Aorta (tissue), 5 donors: ENCODE measurements at places on chromosomes 16 and 17. TPM values are rescaled to one million over a fixed set of nuclear protein-coding genes. Genes with fewer than 3 reads are reported as not detected.

The NT5C gene
- 24.7 TPM for total RNA-seq

The DNAH9 gene
- 0.18 TPM for total RNA-seq

DNA sequence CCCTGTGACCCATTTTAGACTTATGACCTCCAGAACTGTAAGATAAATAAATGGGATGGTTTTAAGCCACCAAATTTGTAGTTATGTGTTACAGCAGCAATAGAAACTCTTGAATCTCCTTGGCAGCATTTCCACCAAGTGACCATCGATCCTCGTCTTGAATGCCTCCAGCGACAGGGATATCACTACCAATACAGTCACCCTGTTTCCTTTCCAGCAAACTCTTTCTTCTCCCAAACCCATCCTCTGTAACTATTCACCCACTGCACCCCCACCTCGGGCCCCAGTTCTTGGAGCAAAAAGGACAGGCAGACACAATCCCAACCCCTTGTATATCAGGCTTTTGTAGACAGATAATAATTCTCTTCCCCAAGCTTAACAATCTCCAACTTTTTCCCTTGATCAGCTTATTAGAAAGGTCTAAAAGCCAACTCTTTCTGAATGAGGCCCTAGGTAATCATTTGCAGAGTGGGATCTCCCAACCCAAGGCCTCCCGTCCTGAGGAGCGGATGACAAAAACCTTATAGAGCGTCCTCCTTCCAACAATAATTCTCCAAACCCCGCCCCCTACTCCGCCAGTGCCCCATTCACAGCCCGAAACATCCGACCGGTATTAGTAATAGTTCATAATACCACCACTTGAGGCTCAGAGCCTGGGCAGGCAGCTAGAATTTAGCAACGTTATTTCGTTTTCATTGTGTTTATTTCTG, 14.7 kb upstream of the PLLP start:
- DNase-seq = peak; percentile 74

DNA sequence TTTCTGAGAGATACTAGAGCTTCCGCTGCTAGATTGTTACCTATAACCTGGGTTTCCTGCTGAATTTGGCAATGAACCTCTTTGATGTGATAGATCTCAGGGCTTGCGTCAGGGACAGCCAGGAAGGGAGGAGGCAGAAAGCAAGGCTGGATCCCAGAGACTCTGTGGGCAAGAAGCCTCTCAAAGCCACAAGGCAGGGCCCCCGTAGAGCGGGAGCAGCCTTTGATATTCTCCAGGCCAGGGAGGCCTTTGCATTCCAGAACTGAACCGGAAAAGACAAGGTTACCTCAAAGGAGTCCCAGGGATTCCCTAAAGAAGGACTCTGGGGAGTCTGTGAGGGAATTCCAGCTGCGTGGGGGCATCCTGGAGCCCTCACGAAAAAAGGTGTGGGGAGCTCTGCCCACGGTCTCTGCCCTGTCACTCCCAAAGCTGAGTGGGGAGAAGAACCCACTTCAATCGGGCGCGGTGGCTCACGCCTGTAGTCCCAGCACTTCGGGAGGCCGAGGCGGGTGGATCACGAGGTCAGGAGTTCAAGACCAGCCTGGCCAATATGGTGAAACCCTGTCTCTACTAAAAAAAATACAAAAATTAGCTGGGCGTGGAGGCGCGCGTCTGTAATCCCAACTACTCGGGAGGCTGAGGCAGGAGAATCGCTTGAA, 14.3 kb upstream of the SCIMP start:
- no peak for DNase-seq

- DNase-seq = no peak
These were observed at the start of gene FDXR for GRCh38 chr17:74872313-74873036. Gene FDXR (minus strand): TSS chr17:74872994. CDS start chr17:74872944, 50 bp downstream.

DNA sequence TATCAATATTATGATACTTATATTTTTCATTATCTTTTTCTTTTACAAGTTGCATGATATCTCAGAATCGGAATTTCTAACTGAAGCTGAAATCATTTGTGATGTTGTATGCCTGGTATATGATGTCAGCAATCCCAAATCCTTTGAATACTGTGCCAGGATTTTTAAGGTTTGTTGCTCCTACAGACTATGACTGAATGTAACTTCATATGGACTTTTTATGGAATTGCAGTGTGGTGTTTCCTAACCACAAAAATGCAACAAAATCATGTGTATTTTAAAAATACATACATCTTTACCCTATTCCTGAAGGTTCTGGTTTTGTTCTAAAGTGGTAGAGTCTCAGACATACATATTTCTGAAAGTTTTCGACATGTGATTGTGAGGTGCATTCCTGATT, 58.8 kb upstream of the RHBDL3 start:
- DNase-seq = no peak

- DNase-seq = peak; percentile 73
These were observed 5.7 kb downstream of the MATCAP1 start for GRCh38 chr16:67177743-67178699.

DNA sequence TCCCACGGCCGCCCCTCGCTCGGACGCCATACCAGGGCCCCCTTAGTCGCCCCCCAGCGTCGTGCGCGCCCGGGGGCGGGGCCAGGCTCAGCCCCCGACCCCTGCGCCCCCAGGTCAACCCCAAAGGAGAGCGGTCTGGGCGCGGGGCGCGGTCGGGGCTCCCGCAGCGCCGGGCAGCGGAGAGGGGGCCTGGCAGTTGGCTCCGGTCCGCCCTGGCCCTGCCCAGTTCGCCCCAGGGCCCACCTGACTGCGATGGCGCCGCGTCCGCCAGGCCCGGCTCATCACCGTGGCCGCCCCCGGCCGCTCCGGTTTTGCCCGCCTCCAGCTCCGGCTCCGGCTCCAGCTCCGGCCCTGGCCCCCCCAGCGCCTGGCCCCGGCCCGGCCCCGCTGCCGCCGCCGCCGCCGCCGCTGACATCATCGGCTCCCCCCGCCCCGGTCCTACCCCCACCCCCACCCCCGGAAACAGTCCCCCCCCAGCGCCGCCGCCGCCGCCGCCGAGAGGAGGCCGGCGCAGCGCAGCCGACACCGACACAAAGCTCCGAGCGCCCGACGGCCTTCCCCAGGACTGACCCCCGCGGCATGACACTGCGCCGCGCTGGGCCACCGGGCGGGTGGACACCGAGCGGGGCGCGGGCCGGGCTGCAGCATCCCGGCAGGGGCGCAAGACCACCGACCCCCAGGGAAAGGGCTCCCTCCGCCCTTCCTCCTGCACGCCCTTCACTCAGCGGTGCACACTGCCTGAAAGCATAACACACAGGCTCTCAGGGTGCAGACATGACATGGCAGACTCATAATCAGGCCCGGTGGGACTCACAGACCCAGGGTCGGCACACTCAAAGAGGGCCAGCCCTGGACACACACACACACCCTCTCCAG, at the start of gene ZBTB4:
ZBTB4 (minus strand) TSS at position 419 of the 876 bp plus-strand sequence. CDS start 12,830 bp downstream, outside the sequence.
- DNase-seq = peak; percentile 74
